Activated CD8-positive, alpha-beta memory T cell treated with anti-CD3 and anti-CD28 coated beads for 1 hour (primary cell): ENCODE measurements at places on chromosomes 3 and 15.

DNA sequence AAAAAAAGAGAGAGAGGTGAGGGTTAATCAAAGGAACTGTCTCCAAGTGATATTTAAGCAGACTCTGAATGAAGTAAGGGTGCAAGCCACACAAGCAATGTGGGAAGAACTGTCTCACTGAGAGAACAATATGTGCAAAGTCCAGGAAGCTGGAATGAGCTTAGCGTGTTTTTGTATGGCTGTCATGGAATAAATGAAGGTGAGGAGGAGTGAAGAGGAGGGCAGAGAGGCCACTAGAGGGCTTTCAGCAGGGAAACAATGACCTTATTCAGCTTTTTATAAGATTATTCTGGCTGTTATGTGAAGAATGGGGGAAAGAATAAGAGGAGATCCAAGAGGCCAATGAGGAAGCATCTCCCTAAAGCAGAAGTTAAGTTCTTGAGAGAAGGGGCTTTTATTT, 86.9 kb upstream of the COL8A1 start:
- no peak for DNase-seq

GRCh38 chr3:2078821-2079220, 19.8 kb upstream of the CNTN4 start:
- no peak for DNase-seq

DNA sequence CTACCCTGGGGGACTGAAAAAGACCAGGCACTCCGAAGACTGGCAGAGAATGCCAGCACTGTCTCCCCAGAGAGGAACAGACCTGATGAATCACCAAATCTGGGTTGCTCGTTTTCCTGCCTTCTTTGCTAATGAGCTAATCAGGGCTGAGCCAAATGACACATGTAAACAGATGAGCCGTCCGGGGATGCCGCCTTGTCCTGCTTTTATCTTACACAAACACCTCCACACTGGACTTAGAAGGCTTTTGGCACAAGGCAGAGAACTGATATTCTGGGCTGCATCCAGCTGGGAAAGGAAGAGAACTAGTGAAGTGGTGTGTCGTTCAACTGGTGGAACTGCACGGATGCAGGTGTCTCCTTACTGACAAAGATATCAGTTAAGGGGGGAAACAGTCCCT, 88.1 kb downstream of the MECOM start:
- DNase-seq: no peak

DNA sequence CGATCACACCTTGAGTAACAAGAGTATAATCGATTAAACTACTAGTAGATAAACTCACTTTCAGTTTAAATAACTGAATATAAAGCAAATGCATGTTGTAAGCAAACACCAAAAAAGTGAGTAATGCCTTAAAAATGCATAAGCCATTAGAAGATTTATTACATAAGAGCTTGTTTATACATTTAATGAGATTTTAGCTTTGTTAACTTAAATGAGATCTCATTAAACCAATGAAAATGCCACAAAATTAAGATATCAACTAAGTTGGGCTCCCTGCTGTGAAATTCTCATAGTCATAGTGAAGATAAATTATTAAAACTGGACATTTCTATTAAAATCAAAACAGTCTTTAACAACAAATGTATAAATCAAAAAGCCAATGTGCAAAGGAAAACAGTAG, 701.2 kb downstream of the NLGN1 start:
- DNase-seq: no peak

GRCh38 chr3:196633555-196634151, 5.8 kb upstream of the NRROS start:
- DNase-seq: no peak

DNA sequence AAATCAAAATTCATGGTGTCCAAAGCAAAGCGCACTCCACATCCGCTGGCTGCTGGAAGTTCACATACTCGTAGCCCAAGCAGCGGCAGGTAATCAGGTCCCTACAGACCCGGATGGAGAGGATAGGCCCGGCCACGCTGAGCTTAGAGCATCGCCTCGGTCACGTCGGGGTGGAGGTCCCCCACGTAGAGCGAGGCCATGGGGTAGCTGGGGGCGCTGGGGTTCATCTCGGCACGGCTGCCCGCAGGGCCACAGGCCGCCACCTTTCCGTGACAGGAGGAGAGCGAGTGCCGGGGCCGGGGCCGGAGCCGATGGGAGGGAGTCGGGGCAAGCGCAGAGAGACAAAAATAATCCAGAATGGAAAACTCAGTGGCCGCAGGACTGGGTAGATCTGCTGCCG, 16.1 kb upstream of the STRIT1 start:
- DNase-seq: no peak

DNA sequence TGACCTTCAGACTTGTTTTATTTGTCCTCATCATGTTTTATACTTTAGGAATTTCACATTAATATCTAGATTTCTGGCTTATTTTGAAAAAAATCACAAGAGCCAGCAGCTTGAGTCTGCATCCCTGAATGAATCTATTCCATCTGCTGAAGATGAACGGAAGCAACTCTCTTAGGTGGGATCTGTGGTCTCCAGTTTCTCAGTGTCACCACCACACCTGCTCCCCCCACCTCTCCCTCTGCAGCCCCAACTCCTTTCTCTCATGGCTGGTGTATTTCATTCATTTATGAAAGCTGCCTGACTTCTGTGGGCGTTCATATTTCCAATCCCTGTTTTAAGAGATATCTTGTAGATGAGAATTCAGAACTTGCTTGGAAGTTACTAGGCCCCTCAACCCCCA, 102.1 kb upstream of the AGBL1 start:
- no peak for DNase-seq

DNA sequence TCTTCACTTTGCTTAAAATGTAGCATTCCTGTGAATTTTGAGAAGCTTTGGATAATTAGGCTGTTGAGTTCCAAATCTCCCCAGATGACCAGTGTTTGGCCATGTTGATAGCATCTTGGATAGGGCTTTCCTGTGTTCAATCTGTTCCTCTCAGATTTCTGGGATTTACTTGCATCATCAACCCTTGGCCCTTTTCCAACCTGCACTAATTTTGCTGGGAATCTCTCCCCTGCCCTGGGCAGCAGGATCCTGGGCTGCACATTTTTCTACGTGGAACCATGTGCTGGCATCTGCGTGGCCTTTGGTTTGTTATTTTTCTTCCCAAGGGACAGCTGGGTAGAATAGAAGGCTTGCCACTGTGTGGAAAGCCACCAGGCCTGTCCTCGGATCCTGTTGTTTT, 75.4 kb upstream of the PLXNA1 start:
- DNase-seq: no peak

GRCh38 chr15:63185206-63185605, 4.2 kb upstream of the RAB8B start:
- no peak for DNase-seq

GRCh38 chr15:31193291-31193690, 91.8 kb upstream of the TRPM1 start:
- DNase-seq: no peak

GRCh38 chr3:35446896-35447295, 192.4 kb upstream of the ARPP21 start:
- no peak for DNase-seq

DNA sequence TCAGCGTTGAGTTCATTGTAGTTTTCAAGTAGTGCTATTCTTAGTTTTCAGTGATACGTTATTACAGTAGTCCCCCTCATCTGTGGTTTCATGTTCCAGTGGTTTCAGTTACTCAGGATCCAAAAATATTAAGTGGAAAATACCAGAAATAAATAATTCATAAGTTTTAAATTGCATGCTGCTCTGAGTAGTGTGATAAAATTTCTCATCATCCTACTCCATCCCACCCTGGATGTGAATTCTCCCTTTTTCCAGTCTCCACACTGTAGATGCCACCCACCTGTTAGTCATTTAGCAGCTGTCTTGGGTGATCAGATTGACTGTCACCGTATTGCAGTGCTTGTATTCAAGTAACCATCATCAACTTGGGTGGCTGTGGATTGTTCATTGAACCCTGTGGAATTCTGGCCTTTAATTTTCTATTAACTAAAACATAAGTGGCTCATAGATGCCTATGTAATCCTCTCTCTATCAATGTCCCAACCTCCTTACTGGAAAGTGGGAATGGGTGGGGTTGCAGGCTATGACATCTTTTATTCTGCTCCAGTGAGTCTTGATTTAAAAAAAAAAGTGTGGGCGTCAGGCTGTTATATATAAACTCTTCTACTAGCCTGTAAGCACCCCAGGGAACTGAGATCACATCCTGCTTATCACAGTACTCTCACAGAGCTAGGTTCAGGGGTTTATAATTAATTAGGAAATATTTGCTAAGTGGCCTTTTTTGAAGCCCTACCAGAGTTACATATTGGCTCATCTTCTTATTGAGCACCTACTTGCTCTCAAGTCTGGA, 97.5 kb downstream of the CFAP20DC start:
- no peak for DNase-seq
